ENCODE measurements at places on chromosomes 3 and 15. TPM values are rescaled to one million over a fixed set of nuclear protein-coding genes. Genes with fewer than 3 reads are reported as not detected.

Gene KBTBD12
- not detected for total RNA-seq

Gene GPR27
- not detected for total RNA-seq

Gene VPS33B
- total RNA-seq = 16.3 TPM

Gene TUSC7
- not detected for total RNA-seq

Measured in smooth muscle cell of the umbilical artery (primary cell).